ENCODE measurements at places on chromosomes 3 and 15.
A peak's percentile ranks its signal among the peaks of the same experiment; 100 is the strongest.

DNA sequence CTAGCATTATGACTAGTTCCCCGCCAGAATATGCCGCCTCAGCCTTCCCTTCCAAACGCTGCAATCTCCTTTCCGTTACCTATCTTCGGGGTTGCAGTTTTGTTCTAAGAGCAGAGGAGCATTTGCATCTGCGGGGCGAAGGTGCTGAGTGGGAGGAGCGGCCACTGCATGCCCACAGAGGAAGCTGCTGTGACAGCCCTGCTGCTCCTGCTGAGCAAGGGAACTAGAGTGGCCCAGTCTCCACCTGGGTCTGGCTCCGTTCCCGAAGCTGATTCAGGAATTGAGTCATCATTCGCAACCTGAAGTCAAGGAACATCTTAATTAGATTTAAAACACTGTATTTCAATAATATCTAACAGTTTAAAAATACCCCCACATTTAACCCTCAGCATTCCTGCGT lies 98.2 kb upstream of the TJP1 start:
- peak; percentile 81 for DNase-seq

- DNase-seq: no peak
These were observed 157.3 kb upstream of the UBE2E1 start for GRCh38 chr3:23648326-23648995.

GRCh38 chr3:54131890-54132289 lies 9.5 kb downstream of the CACNA2D3 start:
- DNase-seq: no peak

GRCh38 chr3:185552358-185552877 lies at the start of gene LIPH:
Gene LIPH, minus strand, starts transcription at chr3:185552588. Its CDS starts 117 bp downstream, at chr3:185552471.
- peak; percentile 84 for DNase-seq

GRCh38 chr15:84788500-84788899 lies 28.7 kb upstream of the ALPK3 start:
- DNase-seq: no peak

DNA sequence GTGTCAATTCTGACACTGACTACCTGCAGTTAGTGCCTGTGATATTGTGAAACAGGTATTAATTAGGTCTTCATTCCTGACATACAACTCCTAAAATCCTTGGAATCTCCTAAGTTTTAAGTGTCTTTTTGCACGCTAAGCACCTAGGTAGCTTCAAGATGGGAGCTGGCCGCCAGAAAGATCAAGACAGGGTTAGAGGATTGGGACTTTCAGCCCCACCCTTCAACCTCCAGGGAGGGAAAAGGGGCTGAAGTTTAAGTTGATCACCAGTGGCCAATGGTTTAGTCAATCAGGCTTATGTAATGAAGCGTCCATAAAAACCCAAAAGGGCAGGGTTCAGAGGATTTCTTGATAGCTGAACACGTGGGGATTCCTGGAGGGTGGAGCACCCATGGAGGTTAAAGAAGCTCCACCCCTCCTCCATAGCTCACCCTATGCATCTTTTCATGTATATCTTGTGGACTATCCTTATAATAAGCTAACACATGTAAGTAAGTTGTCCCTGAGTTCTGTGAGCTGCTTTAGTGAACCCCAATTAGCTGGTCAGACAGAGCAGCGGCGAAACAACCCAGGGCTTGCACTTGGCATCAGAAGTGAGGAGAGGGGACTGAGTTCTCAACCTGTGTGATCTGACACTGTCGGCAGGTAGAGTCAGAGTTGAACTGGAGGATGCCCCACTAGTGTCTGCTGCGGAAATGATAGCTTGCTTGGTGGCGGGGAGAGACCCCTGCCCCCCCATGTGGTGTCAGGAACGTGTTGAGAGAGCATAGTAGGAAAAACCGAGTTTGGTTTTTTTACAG lies 12.8 kb upstream of the SRP14 start:
- no peak for DNase-seq

- DNase-seq: no peak
These were observed 337.3 kb downstream of the LPP start for GRCh38 chr3:188491276-188491687.

DNA sequence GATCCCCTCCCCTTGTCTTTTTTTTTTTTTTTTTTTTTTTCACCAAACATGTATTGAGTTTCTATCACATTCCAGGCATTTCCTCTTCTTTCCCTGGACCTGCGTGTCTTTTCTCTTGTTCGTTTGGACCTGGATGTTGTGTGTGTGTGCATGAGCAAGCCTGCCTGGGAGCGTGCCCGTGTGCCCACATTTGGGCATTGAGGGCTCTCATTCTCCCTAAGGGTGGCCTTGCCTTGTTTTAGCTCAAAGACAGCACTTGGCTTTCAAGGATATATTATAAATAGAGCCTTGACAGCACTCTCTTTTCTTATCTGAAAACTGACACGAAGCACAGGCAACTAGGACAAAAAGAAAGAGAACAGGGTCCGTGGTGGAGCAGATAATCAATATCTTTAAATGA lies 39.0 kb upstream of the SLC25A26 start:
- no peak for DNase-seq

GRCh38 chr3:170865209-170866094 lies 4.5 kb downstream of the RPL22L1 start:
- peak; percentile 44 for DNase-seq

GRCh38 chr3:153901152-153901551 lies 220.0 kb upstream of the ARHGEF26 start:
- peak; percentile 52 for DNase-seq

GRCh38 chr3:70736009-70736408 lies 423.6 kb upstream of the MDFIC2 start:
- no peak for DNase-seq
